Gastrocnemius medialis (tissue), 4 donors: ENCODE measurements at places on chromosomes 11 and 22. TPM values are rescaled to one million over a fixed set of nuclear protein-coding genes. Genes with fewer than 3 reads are reported as not detected.
A peak's percentile ranks its signal among the peaks of the same experiment; 100 is the strongest.

GRCh38 chr22:47209547-47210023, 447.1 kb downstream of the TBC1D22A start:
- no peaks in the 10 kb centered on the region for H3K27me3 ChIP-seq
- H3K4me1 ChIP-seq: no peaks in the 10 kb centered on the region
- no peak for DNase-seq
- no peaks in the 10 kb centered on the region for H3K36me3 ChIP-seq
- H3K27ac ChIP-seq: no peak overlapping the region
- no peak overlapping the region for H3K4me3 ChIP-seq

DNA sequence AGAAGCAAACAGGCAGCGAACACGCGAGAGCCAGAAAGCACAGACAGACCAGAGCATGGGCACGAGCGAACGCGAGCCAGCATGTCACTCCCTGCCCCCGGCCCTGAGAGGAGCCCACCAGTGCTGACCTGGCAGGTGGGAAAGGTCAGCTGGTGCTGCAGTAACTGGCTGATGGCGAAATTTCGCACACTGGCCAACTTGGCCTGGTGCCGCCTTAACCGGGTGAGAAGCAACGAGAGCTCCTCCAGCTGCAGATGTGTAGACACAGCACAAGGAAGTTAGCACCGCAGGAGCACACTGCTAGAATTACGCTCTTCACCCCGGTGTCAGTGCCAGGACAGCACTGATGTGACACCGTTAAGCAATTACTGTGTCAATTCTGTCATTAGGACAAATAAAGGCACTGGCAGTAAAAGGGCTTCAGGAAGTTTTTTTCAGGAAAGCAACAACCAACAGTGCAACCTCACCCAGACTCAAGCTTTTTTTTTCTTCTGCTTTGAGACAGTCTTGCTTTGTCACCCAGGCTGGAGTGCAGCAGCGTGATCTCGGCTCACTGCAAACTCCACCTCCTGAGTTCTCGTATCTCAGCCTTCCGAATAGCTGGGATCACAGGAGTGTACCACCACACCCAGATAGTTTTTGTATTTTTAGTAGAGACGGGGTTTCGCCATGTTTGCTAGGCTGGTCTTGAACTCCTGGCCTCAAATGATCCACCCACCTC, 76.8 kb downstream of the C11orf58 start:
- no peaks in the 10 kb centered on the region for H3K27me3 ChIP-seq
- peak overlapping the region; percentile 10 for H3K4me3 ChIP-seq
- H3K27ac ChIP-seq: peak overlapping the region; percentile 24

- peaks cover 20% of the 10 kb centered on the region for H3K4me1 ChIP-seq
- no peak for DNase-seq
- H3K4me3 ChIP-seq: no peak overlapping the region
- no peaks in the 10 kb centered on the region for H3K27me3 ChIP-seq
Measured at GRCh38 chr22:27874764-27875163, 44.3 kb downstream of the PITPNB start.

DNA sequence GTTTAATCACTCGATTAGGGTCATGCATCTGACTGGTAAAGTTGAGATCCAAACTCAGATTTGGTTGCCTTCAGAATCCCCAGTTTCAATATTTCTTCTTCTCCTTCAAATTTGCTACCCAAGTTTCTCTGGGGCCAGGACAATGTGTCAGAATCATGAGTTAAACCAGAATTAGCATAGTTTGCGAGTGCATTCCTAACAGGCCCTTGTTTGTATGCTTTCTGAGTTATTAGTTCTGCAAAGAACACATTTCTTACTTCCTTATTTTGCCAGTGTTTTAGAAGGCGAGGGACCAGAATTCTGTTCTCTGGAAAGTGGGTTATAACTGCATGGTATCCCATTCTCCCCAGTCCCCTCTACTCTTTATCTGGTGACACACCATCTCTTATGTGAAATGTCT, 112.0 kb downstream of the ARL14EP start:
- no peak overlapping the region for H3K4me3 ChIP-seq
- H3K27ac ChIP-seq: no peak overlapping the region
- H3K27me3 ChIP-seq: no peaks in the 10 kb centered on the region
- H3K36me3 ChIP-seq: no peaks in the 10 kb centered on the region
- DNase-seq: no peak

DNA sequence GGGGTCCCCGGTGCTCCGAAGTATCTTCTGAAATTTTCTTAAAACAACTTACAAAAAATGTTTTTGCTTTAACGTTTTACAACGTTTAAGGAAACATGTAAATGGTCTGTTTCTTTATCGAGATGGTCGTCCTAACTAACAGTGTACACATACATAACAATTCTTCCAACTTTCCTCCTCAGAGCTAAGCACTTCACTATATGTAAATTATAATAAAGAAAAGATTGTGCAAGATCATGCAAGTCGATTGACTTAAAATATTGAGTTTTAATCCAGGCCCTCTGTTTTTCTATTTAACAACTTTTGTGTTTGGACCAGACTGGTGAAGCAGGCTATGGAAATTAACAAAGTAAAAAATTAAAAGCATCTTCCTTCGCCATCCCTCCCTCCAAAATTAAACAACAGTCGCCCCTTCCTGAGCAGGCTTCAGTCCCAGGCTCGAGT, 4.9 kb downstream of the ALX4 start:
- H3K4me1 ChIP-seq: peaks cover 8% of the 10 kb centered on the region
- no peak for DNase-seq
- H3K27ac ChIP-seq: no peak overlapping the region
- no peaks in the 10 kb centered on the region for H3K36me3 ChIP-seq
- peaks cover 82% of the 10 kb centered on the region for H3K27me3 ChIP-seq

DNA sequence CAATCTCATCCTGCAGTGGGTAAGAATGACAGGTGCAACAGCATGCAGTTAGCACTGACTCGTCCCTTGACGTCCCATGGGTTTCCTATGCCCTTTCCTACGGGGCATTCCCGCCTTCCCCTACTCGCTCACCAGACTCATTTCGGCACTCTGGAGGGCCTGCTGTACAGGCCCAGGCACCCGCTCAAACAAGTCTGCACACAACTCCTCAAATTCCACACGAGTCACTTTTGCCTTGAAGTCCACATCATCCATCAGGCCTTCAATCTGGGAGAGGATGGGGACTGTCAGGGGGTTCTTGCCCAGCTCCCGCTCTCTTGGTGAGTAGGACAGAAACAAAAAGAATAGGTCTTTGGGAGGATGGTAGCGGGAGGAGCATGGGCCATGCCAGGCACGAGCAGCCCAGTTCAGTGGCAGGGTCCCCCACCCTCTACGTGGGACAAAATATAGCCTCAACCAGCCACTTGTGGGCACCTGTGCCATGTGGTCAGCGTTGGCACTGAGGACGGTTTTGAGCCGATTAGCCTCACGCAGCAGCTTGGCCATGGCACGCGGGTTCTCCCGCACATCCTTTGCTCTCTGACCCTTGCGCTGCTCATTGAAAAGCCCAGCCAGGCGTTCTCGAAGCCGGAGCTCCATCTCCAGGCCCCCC, 4.7 kb downstream of the HYOU1 start:
- H3K36me3 ChIP-seq: no peaks in the 10 kb centered on the region
- no peak for DNase-seq
- H3K4me1 ChIP-seq: peaks cover 7% of the 10 kb centered on the region

- no peak overlapping the region for H3K4me3 ChIP-seq
- H3K27ac ChIP-seq: peak overlapping the region; percentile 74
- H3K27me3 ChIP-seq: no peaks in the 10 kb centered on the region
- no peak for DNase-seq
- peaks cover 8% of the 10 kb centered on the region for H3K4me1 ChIP-seq
Measured at GRCh38 chr11:117862753-117863152, 13.7 kb downstream of the FXYD6 start.

DNA sequence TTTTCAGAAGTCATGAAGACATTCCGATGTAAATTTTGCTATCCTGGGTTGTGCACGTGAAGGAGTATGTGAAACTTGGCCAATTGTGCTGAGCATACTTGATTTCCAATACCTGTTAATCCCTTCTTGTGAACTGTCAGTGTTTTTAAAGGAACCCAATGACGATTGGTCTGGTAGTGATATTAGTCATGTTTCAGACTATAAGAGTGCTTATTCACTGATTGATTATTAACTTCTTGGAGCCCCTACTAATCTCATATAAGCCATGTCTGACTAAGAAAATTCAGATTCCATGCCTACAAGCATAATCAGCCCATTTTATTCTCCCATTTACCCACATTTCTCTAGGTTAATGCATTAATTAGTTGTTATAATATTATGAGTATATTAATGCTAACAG, 330.8 kb upstream of the MTNR1B start:
- no peak overlapping the region for H3K4me3 ChIP-seq
- H3K4me1 ChIP-seq: no peaks in the 10 kb centered on the region
- no peaks in the 10 kb centered on the region for H3K36me3 ChIP-seq

DNA sequence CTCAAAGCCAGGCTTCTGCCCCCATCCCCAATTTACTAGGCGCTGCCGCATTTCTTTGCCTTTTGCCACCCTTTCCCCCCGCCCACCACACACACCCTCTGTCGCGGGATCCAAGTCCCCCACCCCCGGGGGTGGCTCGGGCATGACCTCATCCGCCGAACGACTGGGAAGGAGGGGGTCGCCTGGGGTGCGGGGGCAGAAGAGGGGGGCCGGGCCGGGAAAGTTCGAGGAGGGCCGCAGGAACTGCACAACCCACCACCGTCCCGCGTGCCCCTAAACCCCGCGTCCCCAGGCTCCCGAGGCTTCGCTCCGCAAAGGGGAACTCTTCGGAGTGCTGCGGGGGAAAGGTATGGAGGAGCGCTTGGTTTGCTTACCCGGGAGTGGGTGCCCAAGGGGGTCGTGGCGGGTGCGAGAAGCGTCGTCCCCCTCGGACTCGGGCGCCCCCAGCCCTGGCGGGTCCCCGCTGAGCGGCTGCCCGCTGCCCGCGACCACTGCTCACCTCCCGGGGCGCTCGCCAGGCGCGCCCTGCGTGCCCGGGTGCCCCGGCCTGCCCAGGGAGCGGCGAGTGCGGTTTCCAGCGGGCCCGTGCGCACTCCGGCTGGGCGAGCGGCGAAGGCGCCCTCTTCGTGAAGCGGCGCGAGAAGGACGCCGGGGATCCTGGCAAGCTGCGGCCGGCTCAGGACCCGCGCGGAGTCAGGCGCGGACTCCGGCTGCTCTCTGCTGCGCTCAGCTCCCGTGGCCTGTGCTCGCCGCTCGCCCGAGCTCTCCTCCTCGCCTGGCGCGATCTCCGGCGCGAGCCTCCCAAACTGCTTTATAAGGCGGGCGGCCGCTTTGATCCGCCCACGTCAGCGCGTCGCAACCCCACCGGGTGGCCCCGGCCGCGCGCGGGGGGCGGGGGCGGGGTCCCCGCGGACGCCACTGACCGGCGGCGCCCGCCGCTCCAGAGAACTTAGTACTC, 4.0 kb upstream of the WNT11 start:
- peaks cover 23% of the 10 kb centered on the region for H3K4me1 ChIP-seq
- H3K36me3 ChIP-seq: no peaks in the 10 kb centered on the region
- H3K4me3 ChIP-seq: peak overlapping the region; percentile 75
- no peaks in the 10 kb centered on the region for H3K27me3 ChIP-seq
- H3K27ac ChIP-seq: peak overlapping the region; percentile 85

DNA sequence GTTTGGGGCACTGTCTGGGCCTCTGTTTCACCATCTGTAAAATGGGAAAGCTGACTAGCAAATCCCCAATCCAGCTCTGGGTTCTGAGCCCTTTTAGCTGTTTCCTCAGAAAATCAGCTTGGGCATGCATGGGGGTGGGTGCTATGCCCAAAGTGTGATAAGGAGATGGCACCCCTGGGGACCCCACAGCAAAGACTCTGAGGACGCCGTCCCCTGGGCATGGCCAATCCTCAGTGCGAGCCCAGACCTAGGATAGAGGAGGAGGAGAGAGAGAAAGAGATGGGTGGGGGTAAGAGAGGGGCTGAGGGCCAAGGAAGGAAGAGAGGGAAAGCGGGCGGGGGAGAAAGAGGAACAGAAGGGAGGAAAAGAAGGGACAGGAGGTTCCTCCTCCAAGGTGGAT, 31.8 kb downstream of the TPBGL start:
- H3K36me3 ChIP-seq: no peaks in the 10 kb centered on the region
- no peaks in the 10 kb centered on the region for H3K4me1 ChIP-seq
- no peaks in the 10 kb centered on the region for H3K27me3 ChIP-seq

DNA sequence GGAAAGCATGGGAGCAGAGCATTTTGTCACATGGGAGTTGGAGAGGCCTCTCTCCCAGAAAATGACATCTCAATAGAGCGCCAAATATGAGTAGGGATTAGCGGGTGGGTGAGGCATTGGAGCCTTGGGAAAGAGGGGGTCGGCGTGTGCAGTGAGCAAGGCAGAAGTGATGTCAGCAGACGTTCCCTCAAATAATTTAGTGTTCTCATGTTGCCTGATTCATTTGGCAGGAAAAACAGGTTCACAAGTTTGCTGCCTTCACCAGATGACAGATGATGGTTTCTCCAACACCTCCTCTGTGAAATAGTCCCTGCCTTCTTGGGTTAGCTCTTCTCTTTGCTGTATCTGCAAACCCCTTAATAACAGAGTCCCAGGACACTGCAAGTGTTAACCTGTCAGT, 118.5 kb upstream of the ARHGAP20 start:
- DNase-seq: no peak
- H3K4me3 ChIP-seq: no peak overlapping the region
- H3K27me3 ChIP-seq: no peaks in the 10 kb centered on the region
- no peaks in the 10 kb centered on the region for H3K36me3 ChIP-seq
- no peak overlapping the region for H3K27ac ChIP-seq

DNA sequence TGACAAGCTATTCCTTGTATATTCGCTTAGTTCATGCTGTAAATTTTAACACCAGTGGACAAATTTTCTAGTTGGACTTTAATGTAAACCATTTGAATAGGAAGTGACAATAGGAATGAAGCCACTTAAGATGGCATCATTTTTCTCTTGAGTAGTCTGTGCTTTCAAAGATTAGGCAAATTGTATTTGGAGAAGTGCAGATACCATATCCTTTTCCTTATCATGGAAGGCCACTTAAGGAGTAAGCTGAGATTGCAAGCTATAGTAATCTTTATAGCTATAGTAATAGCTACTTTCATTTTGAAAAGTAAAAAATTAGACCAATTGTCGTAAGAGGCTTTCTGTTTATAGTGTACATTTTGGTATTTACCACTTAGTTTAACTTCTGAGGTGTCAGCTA, 12.8 kb downstream of the CAPRIN1 start:
- H3K4me3 ChIP-seq: no peak overlapping the region
- H3K4me1 ChIP-seq: peaks cover 45% of the 10 kb centered on the region
- no peaks in the 10 kb centered on the region for H3K27me3 ChIP-seq
- no peaks in the 10 kb centered on the region for H3K36me3 ChIP-seq
- no peak overlapping the region for H3K27ac ChIP-seq

DNA sequence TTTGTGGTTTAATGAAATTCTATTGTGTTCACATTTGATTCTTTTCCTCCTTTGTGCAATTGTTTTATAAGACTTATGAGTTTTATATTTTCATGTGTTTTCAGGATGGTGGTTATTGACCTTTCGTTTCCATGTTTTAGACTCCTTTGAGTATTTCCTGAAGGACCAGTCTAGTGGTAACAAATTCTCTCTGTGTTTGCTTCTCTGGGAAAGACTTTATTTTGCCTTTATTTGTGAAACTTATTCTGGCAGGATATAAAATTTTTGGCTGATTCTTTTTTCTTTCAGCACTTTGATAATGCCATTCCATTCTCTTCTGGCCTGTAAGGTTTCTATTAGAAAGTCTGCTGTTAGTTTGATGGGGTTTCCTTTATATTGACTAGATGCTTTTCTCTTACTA, 83.5 kb downstream of the ACER3 start:
- no peaks in the 10 kb centered on the region for H3K36me3 ChIP-seq
- no peaks in the 10 kb centered on the region for H3K4me1 ChIP-seq
- H3K4me3 ChIP-seq: no peak overlapping the region
- no peaks in the 10 kb centered on the region for H3K27me3 ChIP-seq

The APOL4 gene
- 2.0 TPM for total RNA-seq

The HEPHL1 gene
- total RNA-seq: not detected

The ART1 gene
- 94.9 TPM for total RNA-seq

The OR8B8 gene
- not detected for total RNA-seq

The C11orf42 gene
- not detected for total RNA-seq

The OSBP2 gene
- total RNA-seq: 4.3 TPM

The OR8J1 gene
- not detected for total RNA-seq
